ENCODE measurements at places on chromosomes 16 and 17. TPM values are rescaled to one million over a fixed set of nuclear protein-coding genes. Genes with fewer than 3 reads are reported as not detected.
A peak's percentile ranks its signal among the peaks of the same experiment; 100 is the strongest.

DNA sequence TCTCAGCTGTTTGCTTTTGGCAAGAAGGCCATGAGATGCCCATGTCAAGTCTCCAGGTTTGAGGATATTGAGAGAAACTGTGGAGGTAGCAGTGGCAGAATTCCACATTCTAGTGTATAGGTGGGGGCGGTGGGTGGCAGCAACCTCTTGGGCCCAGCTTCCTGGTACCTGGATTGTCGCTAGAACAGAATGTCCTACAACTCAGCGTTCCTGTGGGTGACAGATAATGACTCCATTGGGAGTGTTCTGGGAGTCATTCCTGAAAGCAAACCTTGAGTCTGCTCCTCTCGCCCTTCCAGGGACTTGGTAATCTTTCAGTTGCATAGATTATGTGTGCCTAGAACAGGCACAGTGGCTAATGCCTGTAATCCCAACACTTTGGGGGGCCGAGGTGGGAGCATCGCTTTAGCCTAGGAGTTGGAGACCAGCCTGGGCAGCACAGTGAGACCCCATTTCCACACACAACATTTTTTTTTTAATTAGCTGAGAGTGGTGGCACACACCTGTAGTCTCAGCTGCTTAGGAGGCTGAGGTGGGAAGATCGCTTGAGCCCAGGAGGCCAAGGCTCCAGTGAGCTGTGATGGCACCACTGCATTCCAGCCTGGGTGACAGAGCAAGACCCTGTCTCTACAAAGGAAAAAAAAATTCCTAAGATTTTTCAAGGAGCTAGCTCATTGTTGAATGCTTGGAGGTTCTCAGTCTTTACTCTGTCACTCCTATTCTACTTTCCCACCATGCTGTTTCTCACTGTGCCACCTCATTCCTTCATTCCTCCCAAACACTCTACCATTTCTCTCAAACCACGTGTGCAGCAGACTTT, 37.9 kb upstream of the METTL16 start:
- DNase-seq: no peak

- DNase-seq: no peak
These were observed 63.9 kb downstream of the BANP start for GRCh38 chr16:88014954-88015805.

DNA sequence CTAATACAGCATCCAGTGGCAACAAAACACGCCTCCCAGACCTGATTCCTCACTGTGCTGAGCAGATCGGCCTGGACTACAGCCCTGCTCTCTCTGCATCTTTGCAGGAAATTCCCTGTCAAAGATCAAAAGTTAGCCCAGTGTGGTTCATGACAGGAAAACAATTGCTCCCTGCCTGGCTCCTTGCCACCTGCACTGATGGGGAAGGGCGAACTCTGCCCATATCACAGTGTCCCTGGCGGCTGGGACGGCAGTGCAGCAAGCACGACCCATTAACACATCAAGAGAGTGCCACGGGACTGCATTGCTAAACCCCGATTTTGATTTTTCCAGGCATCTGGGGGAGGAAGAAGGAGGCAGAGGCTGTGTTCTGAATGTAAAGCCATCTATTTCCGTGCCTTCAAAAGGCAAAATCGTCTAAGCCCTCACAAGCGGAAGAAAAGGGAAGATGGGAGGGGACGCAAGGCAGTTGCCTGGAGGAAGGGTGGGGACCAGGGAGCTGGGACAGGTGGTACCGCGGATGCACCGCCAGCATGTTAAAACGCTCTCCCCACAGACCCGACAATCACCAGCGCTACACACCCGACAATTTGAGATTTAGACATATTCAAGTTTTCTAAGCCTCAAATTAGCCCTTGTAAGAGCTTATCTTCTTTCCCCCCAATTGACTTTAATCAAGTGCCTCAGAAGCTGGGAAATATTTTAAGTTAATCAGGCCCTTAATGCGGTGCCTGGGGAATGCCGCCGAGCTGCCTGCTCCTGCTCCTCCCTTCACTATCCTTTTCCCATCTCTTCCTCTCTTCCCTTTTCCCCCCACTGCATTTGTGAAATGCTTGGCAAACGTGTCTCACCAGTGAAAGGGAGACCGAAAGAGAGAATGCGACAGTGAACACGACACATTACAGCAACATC, 238.8 kb upstream of the CDH5 start:
- peak; percentile 17 for DNase-seq

DNA sequence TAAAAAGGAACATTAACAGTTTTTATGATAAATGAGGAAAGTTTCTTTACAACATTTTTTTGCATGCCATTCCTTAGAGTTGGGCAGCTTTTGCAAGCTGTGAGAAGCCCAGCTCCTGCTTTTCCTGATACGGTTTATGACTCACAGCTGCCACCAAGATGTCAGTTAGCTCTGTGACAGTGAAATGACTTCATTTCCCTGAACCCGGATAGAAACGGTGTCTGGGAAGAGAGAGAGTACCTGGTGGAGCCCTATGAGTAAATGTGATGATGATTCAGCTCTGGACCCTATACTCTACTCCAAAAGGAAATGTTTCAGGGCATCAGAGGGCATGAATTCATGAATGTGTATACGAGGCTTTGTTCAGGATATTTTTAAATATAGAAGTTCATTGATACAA, 366.3 kb upstream of the HSBP1 start:
- DNase-seq: peak; percentile 13

The ABCC12 gene
- not detected for total RNA-seq
